CD4-positive, alpha-beta T cell treated with Interferon gamma for 1 hour (primary cell): ENCODE measurements at places on chromosomes 7 and 10.

- DNase-seq = no peak
Measured at GRCh38 chr7:2037808-2038522, 194.8 kb downstream of the MAD1L1 start.

DNA sequence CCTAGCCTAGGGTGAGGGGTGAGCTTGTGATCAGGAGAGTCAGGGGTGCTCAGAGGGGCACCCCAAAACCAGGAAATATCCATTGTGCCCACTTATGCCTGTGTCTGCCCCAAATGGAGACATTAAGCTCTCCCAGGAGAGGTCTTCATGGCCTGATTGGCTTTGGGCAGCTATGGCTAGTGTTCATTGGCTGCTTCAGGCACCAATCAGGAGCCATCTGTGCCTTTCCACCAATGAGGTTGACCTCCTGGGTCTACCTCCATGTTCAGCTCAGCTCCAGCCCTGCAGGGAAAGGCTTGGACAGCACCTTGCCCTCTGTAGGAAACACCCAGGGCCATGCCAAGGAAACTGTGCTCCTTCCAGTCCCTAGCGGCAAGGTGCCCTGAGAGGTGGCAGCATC, 23.9 kb upstream of the HSPB1 start:
- no peak for DNase-seq

GRCh38 chr7:122482212-122482611, 177.7 kb upstream of the FEZF1 start:
- DNase-seq = no peak

GRCh38 chr10:8688881-8689280, 634.4 kb downstream of the GATA3 start:
- DNase-seq = no peak

DNA sequence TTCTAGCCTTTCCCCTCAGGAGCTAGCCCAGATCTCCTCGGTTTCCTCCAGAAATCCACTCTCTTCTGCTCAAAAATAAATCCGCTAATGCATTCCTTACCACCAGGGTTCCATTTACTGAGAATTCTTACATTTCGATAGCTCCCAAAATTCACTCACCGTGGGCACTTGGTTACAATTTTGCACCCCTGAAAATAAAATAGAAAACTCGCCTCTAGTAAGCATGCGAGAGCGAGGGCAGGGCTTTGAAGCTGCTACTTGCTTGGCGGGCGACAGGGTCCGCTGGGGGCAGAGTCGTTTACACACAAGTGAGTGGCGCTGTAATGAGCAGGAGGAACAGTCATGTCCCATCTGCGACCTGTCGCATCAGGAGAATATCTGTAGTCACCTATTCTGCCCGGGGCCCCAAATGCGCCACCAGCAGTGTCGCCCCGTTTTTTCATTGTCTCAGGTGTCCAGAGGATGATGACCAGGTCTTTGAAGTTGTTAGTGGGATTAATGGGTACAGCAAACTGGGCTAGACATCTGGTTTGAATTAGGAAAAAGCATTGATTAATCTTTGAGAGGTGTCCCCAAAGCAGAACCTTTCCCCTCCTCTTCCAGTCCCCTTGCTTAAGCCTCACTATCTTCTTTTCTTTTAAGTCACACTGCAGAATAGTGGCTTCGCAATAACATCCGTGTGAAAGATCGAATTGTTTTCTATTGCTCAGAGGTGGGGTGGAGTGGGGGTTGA, 1.2 kb upstream of the MEOX2 start:
- no peak for DNase-seq

DNA sequence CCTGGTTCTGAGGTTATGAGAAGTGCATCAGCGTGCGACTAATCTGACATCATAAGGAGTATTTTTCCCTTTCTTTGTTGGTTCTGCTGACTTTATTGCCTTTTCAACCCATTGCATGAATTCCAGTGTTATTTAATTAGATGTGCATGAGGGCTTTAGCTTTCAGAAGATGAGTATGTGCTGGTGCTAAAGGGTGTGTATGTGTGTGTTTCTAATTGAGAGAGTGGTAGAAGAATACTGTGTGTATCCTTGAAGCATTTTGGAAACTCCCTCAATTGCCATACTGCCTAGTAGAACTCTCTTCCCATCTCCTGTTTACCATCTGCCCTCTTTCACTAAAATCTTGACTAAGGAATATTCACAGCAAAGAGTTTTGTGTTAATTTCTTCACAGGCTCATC, 158.1 kb downstream of the SND1 start:
- no peak for DNase-seq

- no peak for DNase-seq
Measured at GRCh38 chr10:49645871-49646870, 32.3 kb downstream of the CHAT start.

DNA sequence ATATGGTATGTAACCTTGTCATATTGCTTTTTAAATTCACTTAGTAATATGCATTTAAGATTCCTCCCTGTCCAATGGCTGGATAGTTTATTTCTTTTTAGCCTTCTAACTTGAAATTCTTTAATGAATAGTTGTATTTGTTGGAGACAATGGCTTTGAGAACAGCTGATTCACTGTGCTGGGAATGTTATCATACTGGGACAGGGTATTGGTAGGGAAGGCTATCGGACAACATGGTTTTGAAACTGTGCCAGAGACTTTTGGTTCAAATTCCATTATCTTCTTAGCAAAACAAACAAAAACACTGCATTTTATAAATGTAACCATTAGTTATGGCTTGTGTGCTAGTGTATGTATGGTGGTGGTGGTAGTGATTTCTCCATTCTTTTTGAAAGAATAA, 517.1 kb upstream of the ANKRD30A start:
- no peak for DNase-seq

- no peak for DNase-seq
Measured at GRCh38 chr10:14391342-14391741, 60.6 kb upstream of the FRMD4A start.

GRCh38 chr7:24762771-24763170, 5.5 kb upstream of the GSDME start:
- DNase-seq = no peak

- DNase-seq = no peak
Measured at GRCh38 chr7:13563680-13564079, 425.8 kb downstream of the ETV1 start.

- DNase-seq = no peak
Measured at GRCh38 chr7:134018306-134018705, 108.8 kb upstream of the LRGUK start.

DNA sequence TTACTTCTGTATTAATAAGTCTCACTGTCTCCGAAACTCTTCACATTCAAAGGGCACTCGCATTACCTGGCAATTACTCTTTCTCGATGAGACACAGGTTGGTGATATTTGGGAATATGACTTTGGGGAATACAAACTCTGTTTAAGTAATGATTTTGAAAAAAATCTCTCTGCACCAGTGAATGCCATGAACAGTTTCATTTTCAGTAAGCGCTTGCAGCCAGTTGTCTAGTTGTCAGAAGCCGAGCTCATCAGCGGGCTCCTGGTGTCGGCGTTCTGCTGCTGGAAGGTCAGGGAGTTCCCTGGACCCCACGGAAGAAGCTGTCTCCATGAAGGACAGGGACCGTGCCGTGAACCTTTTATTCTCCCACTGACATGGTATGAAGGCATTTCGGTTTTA, 57.7 kb downstream of the PTPRE start:
- DNase-seq = no peak

DNA sequence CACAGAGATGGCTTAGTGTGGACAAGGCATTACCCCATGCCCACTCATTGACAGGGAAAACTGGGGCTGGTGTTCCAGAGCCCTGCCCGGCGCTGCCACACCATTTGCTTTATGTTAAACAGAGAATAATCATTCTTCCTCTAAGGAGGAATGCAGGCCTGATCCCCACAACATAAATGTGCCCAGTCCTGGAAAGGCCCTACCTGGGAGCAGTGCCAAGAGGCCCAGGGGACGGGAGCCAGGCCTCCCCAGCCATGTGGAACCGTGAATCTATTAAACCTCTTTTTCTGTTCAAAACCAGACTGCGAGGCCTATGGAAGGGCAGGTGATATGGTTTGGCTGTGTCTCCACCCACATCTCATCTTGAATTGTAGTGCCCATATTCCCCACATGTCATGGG, 264.1 kb downstream of the GRID1 start:
- no peak for DNase-seq

- no peak for DNase-seq
Measured at GRCh38 chr7:18087687-18088078, 60.0 kb upstream of the PRPS1L1 start.
